T1000 (cell line): ENCODE measurements at places on chromosomes 16 and 17.

DNA sequence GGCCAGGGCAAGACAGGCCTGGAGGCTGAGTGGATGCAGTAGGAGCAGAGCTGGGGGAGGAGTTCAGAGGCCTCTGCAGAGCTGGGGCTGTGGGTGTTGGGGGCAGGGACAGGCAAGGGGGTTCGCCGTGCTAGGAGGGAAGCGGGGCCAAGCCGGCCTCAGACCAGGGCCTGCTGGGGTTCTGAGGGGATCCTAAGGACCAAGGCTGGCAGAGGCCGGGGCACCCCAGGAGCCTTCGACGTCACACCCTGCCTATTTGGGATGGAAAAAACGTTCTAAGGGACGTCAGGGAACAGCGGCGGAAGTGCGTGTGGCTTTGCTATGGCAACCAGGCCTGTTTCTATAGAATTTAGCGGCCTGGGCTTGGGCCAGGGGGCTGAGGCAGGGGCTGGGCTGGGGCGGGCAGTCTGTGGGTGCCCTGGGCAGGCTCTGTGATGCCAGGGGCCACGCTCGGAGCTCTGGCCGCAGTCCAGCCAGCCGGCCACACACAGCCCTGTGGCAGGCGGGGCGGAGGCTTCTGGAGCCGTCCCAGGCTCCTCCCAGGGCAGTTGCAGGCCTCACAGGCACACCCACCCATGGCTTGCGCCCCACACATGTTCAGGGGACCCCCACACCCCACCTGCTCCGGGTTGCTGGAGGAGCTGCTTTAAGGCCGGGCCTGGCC lies 3.7 kb downstream of the TRAF7 start:
- peak; percentile 25 for DNase-seq

GRCh38 chr17:45175759-45176115 lies 14.1 kb downstream of the HEXIM2 start:
- DNase-seq = no peak

GRCh38 chr17:40313668-40314583 lies 4.9 kb downstream of the RARA start:
- DNase-seq = no peak

- DNase-seq = no peak
These were observed 570 bp upstream of the NME3 start for GRCh38 chr16:1771864-1772361.

GRCh38 chr16:66908116-66908515 lies 10.6 kb downstream of the CDH16 start:
- DNase-seq = no peak

- DNase-seq = no peak
These were observed 15.7 kb downstream of the TMIGD1 start for GRCh38 chr17:30318155-30318554.

GRCh38 chr16:17342031-17342430 lies 128.7 kb downstream of the XYLT1 start:
- DNase-seq = no peak

GRCh38 chr16:53766304-53767016 lies 62.5 kb downstream of the FTO start:
- no peak for DNase-seq

- no peak for DNase-seq
These were observed 9.5 kb upstream of the ZFP90 start for GRCh38 chr16:68529608-68529930.

GRCh38 chr16:29961127-29961478 lies 776 bp upstream of the TMEM219 start:
- no peak for DNase-seq

GRCh38 chr16:50372611-50373344 lies 4.0 kb upstream of the BRD7 start:
- no peak for DNase-seq

- no peak for DNase-seq
These were observed 98.2 kb upstream of the METRNL start for GRCh38 chr17:82981141-82981730.

DNA sequence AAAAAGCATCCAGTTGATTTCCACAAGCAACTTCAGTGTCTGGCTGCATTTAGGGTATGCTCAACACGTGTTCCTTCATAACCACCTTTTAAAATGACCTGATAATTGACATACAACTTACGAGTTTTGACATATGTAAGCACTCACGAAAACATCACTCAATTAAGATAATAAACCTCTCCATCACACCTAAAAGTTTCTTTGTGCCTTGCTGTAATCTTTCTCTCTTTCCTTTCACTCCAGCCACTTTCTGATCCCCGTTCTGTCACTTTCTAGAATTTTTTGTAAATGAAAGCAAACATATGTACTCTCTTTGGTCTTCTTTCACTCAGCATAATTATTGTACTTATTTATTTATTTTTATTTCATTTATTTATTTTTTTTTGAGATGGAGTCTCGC lies 20.7 kb upstream of the UBE2G1 start:
- DNase-seq = no peak

DNA sequence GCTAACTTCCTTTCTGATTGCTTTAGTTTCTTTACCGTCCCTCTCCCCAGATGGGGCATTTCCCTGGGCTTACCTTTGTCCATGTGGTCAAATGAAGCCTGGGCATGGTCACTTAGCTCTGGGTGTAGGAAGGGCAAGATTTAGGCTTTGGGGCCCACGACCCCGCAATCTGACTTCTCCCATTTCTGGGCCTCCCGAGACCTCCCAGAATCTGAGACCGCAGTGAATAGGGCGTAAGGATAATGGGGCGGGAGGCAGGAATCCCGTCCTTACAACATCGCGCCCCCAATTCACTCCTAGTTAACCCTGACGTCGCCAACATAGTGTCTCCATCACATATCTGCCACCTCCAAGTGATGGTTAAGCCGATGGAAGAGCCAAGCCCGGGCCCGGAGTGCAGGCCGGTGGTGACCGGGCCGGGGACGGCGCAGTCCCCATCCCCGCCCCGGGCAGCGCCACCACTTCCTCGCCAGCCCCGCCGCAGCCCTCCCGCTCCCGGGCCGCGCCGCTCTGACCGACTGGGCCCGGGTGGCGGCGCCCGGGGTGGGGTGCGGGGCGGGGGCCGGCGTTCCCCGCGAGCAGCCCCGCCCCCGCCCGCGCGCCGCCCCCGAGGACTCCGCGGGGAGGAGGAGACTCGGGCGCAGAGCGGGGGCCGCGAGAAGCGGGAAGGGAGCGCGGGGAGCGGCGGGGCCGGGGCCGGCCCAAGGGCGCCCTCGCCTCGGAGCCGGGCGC lies at the start of gene RHBDL3:
RHBDL3 (plus strand) TSS at position 641 of the 732 bp plus-strand sequence. CDS start 358 bp downstream, outside the sequence.
- DNase-seq = no peak

DNA sequence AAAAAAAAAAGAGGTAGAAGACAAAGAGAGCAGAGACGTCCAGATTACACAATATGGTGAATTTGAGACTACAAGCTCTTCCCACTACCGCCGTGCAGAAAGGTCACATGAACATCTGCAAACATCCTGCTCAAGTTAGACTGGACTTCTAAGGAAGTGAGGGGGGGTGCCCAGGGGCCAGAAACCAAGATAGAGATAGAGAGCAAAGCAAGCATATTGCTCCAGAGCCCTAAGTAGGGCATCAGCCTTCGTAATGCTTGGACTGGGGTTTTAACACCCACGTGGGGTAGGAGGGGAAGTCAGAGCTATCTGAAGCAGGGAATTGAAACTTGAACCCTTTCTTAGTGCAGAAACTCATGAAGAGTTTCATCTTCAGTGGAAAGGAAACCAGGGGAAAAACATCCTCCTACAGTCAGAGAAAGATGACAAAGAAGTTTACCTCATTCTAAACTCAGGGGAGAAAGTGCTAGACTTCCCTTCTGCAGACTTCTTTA lies 8.7 kb downstream of the CLEC19A start:
- DNase-seq = no peak

DNA sequence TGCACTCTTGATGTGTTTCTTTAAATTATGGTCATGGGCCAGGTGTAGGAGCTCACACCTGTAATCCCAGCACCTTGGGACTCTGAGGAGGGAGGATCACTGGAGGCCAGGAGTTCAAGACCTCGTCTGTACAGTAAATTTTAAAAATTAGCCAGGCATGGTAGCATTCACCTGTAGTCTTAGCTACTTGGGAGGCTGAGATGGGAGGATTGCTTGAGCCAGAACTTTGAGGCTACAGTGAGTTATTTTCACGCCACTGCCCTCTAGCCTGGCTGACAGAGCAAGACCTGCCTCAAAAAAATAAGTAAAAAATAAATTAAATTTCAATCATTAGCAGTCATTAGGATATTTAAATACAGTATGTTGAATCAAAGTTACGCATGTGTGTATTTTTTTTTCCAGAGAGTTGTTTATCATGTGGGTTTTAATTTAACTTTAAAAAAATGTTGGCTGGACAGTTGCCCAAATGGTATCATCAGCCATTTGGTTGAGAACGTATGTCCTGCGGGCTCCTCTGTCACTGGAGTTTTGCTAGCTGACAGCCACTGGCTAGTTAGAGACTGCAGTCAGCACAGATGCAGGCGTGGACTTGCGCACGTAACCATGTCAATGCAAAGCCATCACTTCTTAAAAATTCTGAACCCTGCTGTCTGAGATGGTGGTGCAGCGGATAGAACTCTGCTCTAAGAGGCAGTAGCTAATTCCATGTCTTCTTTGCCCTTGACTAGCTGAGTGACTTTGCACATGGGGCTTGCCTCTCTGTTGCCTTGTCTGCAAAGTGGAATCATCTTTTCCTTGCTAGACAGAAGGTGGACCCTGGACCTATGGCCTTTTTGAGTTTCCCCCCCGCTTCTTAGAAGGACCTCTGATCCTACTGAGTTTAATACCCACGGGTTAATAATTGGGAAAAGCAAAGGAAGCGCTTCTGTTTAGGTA lies 40.0 kb downstream of the MAPT start:
- no peak for DNase-seq

DNA sequence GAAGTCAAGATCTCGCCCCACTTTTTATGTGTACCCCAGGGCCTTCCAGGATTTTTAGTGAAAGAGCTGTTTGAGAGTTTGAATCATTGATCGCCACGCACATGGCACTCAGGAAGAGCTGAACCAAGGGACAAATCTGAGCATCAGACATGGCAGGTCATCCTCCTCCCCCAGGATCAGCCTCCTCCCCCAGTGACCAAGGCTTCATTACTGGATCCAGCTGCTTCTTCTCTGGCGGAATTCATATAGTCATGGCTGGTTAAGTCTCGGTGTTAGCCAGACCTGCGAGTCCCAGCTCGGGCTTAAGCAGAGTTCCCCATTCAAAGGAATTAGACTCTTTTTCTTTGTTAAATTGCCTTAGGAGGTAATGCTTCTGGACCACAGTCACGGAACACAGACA lies 32.5 kb downstream of the CDRT4 start:
- DNase-seq = no peak

GRCh38 chr17:35841505-35841904 lies 27.2 kb downstream of the HEATR9 start:
- no peak for DNase-seq

DNA sequence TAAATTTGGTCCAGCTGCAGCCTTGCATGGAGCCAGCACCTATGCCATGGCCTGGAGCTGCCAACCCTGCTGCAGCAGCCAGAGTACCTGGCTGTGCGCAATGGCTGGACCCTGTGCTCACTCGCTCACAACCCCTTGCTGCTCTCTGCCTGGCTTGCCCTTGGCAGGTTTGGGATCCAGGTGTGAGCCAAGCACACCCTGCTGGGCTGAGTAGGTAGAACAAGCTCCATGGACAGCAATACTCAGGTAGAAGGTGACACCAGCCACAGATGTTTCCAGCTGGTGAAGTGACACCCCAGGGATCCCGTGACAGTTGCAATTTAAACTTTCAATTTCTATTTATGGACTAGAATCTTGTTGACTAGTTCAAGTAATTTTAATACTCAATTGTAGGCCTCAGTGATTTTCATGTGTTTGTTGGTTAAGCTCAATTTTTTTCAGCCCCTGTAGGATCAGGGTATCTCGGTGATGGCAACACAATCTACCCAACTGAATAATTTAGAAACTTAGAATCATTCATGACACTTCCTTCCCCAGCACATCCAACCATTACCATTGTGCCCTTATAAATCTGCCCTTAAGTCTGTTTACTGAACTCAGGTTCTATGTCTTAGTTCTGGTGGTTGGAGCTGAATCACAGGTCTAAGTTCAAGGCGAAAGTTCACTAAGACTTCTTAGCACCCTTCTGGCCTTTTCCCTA lies 480.0 kb downstream of the PMP22 start:
- no peak for DNase-seq

GRCh38 chr17:47162013-47162622 lies 27.0 kb downstream of the CDC27 start:
- no peak for DNase-seq

DNA sequence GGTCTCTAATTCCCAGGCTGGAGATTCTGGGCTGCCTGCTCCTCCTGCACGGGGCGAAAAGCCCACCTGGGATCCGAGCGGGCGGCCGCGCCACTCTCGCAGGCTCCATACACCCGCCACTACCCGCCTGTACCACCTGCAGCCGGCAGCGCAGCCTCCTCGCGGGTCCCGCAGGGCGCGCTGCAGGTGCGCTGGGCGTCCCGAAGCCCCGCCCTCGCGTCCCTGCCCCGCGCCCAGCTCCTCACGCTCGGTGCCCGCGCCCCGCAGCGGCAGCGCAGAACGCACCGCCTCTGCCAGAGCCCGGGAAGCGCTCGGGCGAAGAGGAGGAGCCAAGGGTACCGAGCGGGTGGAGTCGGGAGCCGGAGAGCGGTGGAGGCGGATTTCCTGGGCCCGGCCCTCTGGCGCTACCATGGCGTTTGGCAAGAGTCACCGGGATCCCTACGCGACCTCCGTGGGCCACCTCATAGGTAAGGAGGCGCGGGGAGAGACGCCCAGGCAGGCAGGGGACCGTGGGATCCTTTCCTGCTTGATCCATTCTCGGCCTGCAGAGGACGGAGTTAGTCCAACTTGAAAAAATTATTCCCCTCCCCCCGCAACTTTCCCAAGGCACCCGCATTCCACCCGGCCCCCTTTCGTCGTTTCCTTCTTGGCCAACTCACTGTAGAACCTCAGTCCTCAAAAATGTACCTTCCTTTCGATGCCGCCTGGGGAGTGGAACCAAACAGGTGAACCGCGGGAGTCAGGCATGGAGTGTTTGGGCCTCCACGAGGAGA lies at the start of gene TOM1L1:
TOM1L1 (plus strand) TSS at position 396 of the 773 bp plus-strand sequence; CDS start at position 410, 14 bp downstream.
- no peak for DNase-seq

DNA sequence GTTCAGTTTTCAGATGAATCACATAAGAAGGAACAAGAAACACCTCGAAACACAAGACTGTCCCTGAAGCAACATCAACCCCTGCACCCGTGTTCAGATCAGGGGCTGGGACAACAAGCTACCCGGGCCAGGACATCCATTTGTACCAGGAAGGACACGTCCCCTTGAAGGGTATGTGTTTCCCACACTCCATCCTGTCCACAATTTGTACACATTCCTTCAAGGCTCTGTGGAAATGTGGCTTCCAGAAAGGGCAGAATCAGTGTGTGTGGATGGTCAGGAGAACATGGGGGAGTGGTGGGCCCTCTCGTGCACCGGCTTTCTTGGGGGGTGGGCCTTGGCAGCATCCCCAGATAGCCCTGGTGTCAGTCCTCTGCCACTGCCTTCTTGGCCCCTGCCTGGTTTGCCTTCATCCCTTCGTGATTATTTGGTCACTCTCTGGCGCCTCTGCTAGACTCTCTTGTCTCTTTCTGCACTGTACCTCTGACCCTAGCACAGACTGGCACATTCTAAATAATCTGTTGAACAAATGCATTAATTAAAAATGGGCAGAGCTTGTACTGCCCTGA lies 10.3 kb downstream of the KIFC3 start:
- DNase-seq = no peak
